ENCODE measurements at places on chromosomes 6 and 20. TPM values are rescaled to one million over a fixed set of nuclear protein-coding genes. Genes with fewer than 3 reads are reported as not detected.
A peak's percentile ranks its signal among the peaks of the same experiment; 100 is the strongest.

Gene SALL4
- total RNA-seq: 90.7 TPM

Gene NOX3
- not detected for total RNA-seq

Gene UNC5CL
- 1.6 TPM for total RNA-seq

Gene MCHR2
- total RNA-seq: not detected

DNA sequence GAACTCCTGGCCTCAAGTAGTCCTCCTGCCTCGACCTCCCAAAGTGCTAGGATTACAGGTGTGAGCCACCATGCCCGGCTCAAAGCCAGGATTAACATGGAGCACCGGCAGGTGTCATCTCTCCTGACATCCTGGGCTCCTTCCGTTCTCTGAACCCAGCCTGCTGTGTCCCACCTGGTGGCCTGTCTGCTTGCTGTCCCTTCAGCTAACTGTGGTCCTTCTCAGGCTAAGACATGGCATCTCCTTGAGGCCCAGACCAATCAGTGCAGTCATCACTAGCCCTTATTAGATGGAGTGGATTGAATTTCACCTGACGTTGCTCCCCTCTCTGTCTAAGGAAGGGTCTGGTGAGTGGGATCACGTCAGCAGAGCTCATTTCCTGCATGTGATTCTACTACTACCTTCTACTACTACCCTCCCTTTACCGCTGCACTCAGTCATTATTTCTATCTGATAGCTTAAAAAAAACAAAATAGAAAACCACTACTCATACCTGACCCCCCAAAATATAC, 28.0 kb upstream of the SYNJ2 start:
- H3K36me3 ChIP-seq: peaks cover 16% of the 10 kb centered on the region
- DNase-seq: no peak

DNA sequence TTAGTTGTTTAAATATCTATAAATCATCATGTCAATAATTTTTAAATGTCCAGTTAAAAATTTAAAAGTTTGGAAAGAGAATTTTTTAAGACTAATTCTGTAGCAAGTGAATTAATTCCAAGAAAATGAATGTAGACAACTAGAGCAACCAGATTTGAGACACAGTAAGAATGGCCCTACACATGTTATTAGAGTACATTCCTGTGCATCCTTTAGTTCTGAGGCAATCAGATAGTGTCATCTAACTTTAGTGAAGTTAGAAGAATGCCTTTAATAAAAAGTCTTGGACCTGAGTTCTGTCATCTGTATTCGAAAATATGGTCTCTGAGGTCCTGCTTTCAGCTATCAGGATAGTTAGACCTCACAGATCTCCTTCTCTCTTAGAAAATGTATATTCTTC, 63.7 kb downstream of the HIVEP2 start:
- no peak for DNase-seq
- no peak overlapping the region for H3K4me3 ChIP-seq
- no peaks in the 10 kb centered on the region for H3K27me3 ChIP-seq
- H3K27ac ChIP-seq: no peak overlapping the region

Gene DACT2
- total RNA-seq: 0.43 TPM

Gene PLG
- total RNA-seq: 0.30 TPM

GRCh38 chr20:8255945-8256632, 124.0 kb downstream of the PLCB1 start:
- H3K4me3 ChIP-seq: no peak overlapping the region
- no peak overlapping the region for H3K27ac ChIP-seq
- no peak for DNase-seq

- DNase-seq: no peak
- H3K36me3 ChIP-seq: no peaks in the 10 kb centered on the region
- H3K4me1 ChIP-seq: peaks cover 9% of the 10 kb centered on the region
- peak overlapping the region; percentile 5 for H3K27ac ChIP-seq
- H3K4me3 ChIP-seq: no peak overlapping the region
- H3K27me3 ChIP-seq: no peaks in the 10 kb centered on the region
These were observed 46.8 kb downstream of the MAP7 start for GRCh38 chr6:136503303-136504029.

GRCh38 chr6:119978274-119978889, 628.8 kb upstream of the MAN1A1 start:
- DNase-seq: no peak
- no peak overlapping the region for H3K4me3 ChIP-seq
- H3K27ac ChIP-seq: no peak overlapping the region

DNA sequence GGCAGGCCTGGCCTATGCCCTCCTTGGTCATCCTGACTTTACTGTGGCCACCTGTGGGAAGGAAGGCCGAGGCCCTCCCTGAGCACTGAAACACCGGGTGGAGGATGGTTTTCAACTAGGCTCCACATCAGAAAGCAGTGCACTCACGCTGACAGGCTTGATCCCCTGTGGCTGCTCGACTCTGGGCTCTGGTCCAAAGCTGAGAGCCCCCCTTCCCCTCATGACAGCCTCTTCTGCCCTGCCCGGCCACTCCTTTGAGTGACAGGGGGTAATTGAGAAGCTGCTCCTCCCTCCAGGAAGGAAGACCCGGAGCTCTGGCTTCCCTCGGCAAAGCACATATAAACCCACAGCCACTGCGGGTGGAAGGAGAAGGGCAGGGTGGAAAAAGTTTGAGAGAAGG, 43.6 kb downstream of the MUC22 start:
- H3K27me3 ChIP-seq: no peaks in the 10 kb centered on the region
- no peaks in the 10 kb centered on the region for H3K36me3 ChIP-seq
- H3K27ac ChIP-seq: no peak overlapping the region
- no peak for DNase-seq
- peaks cover 15% of the 10 kb centered on the region for H3K4me1 ChIP-seq

Gene GSTA2
- total RNA-seq: not detected

- no peak for DNase-seq
- H3K4me1 ChIP-seq: peaks cover 48% of the 10 kb centered on the region
- no peak overlapping the region for H3K27ac ChIP-seq
- no peaks in the 10 kb centered on the region for H3K27me3 ChIP-seq
These were observed 47.6 kb downstream of the CPNE5 start for GRCh38 chr6:36791521-36792135.

DNA sequence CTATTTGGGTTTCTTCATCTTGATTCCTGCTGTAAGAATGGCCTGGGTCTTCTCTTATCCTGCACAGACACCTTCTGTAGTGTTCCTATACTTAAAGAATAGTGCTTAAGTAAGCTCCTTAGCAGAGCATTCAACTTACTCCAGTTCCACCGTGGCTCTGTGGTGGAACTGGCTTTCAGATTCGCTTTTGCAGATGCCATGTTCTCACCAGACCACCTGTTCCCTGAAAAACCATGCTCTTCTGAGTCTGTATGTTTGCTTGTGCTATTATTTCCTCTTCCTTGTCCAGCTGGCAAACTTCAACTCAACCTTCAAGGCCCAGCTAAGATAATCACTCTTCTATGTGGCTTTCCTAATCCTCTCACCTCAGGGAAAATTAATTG, 4.9 kb downstream of the ELMO2 start:
- no peaks in the 10 kb centered on the region for H3K36me3 ChIP-seq
- no peak for DNase-seq
- peaks cover 36% of the 10 kb centered on the region for H3K4me1 ChIP-seq
- no peak overlapping the region for H3K27ac ChIP-seq

Gene KCNK17
- total RNA-seq: 1.2 TPM

Gene PLN
- total RNA-seq: not detected

- no peak overlapping the region for H3K4me3 ChIP-seq
- H3K36me3 ChIP-seq: no peaks in the 10 kb centered on the region
- H3K27me3 ChIP-seq: peaks cover 25% of the 10 kb centered on the region
- H3K27ac ChIP-seq: no peak overlapping the region
These were observed 72.1 kb downstream of the KHDC1L start for GRCh38 chr6:73152966-73153757.

Gene COL9A1
- 30.8 TPM for total RNA-seq

Gene ALDH8A1
- 1.2 TPM for total RNA-seq

DNA sequence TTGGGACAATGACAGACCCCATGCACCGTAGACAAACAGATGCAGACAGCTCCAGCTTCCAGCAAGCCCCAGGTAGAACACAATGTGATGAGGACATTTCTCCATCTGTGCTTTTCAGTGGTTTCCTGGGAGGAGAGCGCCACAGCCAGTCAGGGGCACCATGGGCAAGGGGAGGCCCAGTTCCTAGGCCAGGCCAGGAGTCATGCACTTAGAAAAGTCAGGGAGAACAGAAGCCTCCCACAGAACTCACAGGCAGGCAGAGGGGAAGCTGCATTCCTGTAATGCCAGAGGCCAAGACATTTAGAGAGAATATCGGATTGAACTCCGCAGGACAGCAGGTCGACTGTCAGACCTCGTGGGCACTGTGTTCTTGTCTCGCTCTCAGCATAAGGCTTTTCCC, 9.2 kb downstream of the SYNDIG1 start:
- H3K36me3 ChIP-seq: no peaks in the 10 kb centered on the region
- H3K4me1 ChIP-seq: peaks cover 3% of the 10 kb centered on the region
- no peak for DNase-seq
- no peak overlapping the region for H3K27ac ChIP-seq
- no peak overlapping the region for H3K4me3 ChIP-seq
- H3K27me3 ChIP-seq: peaks cover 46% of the 10 kb centered on the region

Gene LIN28B
- 76.3 TPM for total RNA-seq

GRCh38 chr20:46316984-46317684, 8.8 kb upstream of the CDH22 start:
- no peaks in the 10 kb centered on the region for H3K36me3 ChIP-seq
- no peak overlapping the region for H3K4me3 ChIP-seq
- DNase-seq: no peak
- H3K4me1 ChIP-seq: peaks cover 2% of the 10 kb centered on the region

DNA sequence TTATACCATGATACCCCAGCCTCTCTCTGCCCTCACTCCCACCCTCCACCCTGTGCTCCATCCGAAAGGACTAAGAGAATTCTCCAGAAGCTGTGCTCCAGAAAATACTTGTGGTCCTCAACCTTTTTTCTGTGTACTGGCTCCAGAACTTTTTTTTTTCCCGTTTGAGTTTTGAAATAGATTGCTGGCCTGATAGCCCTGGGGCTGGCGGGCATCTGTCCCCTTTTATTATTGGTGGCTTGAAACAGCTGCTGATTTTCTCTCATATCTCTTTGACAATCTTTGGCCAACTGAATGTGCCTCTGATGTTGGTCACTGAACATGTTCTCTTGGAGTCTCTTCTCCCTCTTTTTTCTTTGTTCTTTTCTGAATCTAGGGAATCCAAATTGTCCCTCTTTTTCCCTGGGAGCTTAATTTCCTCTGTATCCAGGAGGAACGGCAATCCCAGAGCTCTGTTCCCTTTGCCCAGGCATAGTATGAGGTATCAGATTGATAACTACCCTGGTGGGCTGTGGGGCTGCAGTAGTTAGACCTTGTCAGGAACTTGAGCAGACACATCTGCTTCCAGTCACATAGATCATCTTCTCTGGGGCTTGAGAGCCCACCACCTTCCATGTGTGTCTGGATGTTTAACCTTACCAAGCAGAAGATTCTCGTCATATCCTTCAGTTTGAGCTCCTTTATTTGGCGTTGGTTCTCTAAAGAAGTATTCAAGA, 1.6 kb downstream of the PPARD start:
- H3K4me3 ChIP-seq: peak overlapping the region; percentile 97
- no peak for DNase-seq
- no peak overlapping the region for H3K27ac ChIP-seq
- peaks cover 4% of the 10 kb centered on the region for H3K36me3 ChIP-seq
- H3K4me1 ChIP-seq: peaks cover 36% of the 10 kb centered on the region

Gene NEDD9
- total RNA-seq: 14.1 TPM

DNA sequence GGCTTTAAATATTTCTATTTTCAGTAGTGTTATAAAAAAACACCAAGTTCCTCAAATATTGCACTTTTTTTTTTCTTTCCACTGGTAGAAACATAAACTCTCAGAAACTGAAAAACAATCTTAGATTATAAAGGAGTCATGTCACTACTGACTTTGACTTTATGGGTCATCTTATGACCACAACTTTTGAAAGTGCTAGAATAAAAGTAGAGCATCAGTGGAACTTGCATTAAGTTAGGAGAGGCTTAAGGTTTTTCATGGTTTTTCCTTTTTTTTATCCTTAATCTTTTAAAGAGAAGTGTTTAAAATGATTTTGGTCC, 56.6 kb upstream of the SUPT3H start:
- peaks cover 1% of the 10 kb centered on the region for H3K27me3 ChIP-seq
- no peaks in the 10 kb centered on the region for H3K36me3 ChIP-seq
- H3K4me1 ChIP-seq: peaks cover 16% of the 10 kb centered on the region
- no peak for DNase-seq
- no peak overlapping the region for H3K4me3 ChIP-seq

- peaks cover 14% of the 10 kb centered on the region for H3K4me1 ChIP-seq
- H3K27me3 ChIP-seq: peaks cover 15% of the 10 kb centered on the region
- no peak overlapping the region for H3K27ac ChIP-seq
These were observed 178.4 kb upstream of the ZNF184 start for GRCh38 chr6:27651371-27651732.

DNA sequence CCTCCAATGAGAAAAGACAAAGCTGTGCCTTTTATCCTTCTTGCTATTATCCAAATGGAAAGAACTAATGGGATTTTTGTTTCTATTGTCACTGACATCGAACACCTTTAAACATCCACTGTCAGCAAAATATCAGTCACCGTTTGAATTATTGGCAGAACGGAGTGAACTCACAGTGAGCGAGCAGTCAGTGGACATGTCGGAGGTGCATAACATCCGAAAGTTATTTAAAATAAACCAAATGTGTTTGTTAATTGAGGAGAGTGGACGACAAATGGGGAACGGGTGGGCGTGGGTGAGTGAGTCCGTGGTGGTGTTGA, 38.8 kb downstream of the PMEPA1 start:
- H3K36me3 ChIP-seq: no peaks in the 10 kb centered on the region
- peaks cover 10% of the 10 kb centered on the region for H3K4me1 ChIP-seq
- H3K27ac ChIP-seq: no peak overlapping the region

Gene MAP7
- total RNA-seq: 1.4 TPM

DNA sequence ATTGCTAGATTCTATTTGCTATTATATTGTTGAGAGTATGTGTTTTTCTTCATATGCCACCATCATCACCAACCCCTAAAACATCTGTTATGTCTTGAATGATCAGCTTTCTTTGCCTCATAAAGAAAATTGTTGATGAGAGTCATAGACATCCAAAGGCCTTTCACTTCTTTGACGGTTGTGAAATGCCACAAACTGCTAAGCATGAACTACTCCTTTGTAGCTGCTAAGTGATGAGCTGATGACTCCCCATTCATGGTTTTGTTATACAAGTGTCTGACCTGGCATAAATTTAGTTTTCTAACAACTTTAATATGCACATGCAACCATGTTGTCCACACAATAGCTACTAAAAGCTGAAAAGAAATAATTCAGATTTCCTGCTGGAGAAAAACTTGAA, 684 bp upstream of the MED23 start:
- H3K36me3 ChIP-seq: no peaks in the 10 kb centered on the region
- peak overlapping the region; percentile 94 for H3K4me3 ChIP-seq

DNA sequence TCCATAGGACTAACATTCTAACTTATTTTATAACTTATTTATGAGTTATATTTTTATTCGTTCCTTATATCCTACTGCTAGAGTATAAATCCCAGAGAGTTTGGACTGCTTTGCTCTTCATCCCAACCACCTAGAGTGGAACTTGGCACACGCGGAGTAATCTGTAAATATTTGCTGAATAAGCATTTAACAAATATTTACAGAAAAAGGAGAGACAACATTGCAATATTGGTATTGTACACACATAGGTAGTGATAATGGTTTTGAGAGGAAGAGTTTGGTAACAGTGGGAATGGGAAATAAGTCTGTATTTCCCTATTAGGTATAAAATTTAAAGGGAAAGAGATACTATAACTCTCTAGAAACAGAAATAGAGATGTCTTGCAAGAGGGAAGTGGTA, 634.8 kb upstream of the CITED2 start:
- no peak overlapping the region for H3K4me3 ChIP-seq
- no peak overlapping the region for H3K27ac ChIP-seq
- H3K36me3 ChIP-seq: peaks cover 4% of the 10 kb centered on the region
- no peaks in the 10 kb centered on the region for H3K27me3 ChIP-seq

Gene CLPSL1
- total RNA-seq: not detected

- peaks cover 6% of the 10 kb centered on the region for H3K4me1 ChIP-seq
- no peak overlapping the region for H3K4me3 ChIP-seq
- DNase-seq: no peak
- no peaks in the 10 kb centered on the region for H3K36me3 ChIP-seq
These were observed 8.8 kb upstream of the TAF8 start for GRCh38 chr6:42041481-42042053.

Gene DCDC2
- not detected for total RNA-seq

Gene OLIG3
- total RNA-seq: 0.14 TPM

Gene EFCAB8
- total RNA-seq: not detected
